ENCODE measurements at places on chromosomes 13 and 19.

- DNase-seq, result no peak
Observed at GRCh38 chr13:42741914-42742313, 39.5 kb upstream of the FAM216B start.

- DNase-seq, result no peak
Observed at GRCh38 chr19:9130965-9131364, 4.2 kb upstream of the OR7G3 start.

DNA sequence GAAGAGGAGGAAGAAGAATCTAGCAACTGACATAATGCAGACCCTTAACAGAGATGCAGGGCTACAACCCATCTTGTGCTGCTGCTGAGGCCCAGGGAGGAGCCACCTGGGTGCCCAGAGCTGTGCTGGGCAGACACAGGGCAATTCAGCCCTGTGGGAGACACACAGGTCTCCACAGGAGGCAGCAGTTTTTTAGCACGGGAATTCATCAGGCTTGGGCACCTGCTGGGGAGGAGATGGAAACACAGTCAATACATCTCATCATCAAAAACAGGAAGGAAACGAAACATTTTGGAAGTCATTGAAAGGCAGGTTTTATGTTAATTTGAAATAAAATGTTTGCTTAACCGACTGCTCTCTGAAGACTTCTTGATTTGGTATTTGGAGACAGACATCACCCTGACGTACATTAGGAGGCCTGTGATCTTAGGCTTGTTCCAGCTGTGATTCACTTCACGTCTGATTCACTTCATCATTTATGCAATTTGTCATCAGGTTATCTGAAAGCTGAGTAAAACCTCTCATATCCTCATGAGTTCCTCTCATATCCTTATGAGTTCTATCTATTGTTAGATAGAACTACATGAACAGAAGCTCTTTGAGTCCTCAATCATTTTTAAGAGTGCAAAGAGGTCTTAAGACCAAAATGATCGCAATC, 77.4 kb downstream of the CYSLTR2 start:
- peak; percentile 20 for DNase-seq

GRCh38 chr19:821231-821824, 427 bp downstream of the PLPPR3 start:
- no peak for DNase-seq

- no peak for DNase-seq
Observed at GRCh38 chr13:25300861-25301346, 521 bp upstream of the NUP58 start.

DNA sequence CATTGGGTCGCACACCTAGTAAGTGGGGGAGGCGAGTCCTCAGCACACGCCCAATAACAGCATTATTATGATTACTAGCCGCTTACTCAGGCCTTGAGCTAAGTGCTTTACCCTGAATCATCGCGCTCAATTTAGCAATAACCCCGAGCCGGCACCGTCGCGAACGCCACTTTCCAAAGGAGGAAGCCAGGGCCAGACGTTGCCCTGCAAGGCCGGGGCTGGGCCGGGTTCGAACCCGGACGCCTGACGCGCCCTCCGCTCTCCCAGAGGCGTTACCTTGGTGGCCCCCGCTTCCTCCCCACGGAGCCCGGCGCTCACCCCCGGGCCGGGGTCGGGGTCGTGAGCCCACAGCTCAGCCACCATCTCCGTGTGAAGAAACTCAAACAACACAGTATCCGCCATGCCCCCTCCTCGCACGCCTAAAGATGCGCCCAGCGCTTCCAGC, at the start of gene TRAPPC6A:
TRAPPC6A (minus strand) TSS at position 421 of the 445 bp plus-strand sequence; CDS start at position 402, 19 bp downstream.
- peak; percentile 31 for DNase-seq

- no peak for DNase-seq
Observed at GRCh38 chr13:103799028-103799427, 732.8 kb upstream of the SLC10A2 start.

GRCh38 chr13:50760751-50761150, 82.7 kb downstream of the DLEU7 start:
- DNase-seq, result peak; percentile 19

- no peak for DNase-seq
Observed at GRCh38 chr13:49711218-49711863, 20.1 kb upstream of the EBPL start.

DNA sequence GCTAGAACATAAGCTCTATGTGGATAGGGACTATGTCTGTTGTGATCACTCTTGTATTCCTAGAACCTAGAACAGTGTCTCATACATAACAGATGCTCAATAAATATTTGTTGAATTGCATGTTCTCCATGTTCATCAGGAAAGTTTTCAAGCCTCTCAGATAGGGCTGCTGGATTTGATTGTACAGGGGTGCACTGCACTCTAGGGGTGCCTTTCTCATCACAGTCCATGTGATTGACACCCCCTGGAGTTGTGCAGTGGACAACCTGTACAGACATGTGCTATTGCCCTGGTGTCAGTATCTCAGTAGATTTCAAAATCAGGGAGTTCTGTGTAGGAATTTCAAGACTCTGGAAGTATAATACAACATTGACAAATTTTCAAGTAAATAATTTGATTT, 58.9 kb downstream of the MBNL2 start:
- DNase-seq, result no peak

DNA sequence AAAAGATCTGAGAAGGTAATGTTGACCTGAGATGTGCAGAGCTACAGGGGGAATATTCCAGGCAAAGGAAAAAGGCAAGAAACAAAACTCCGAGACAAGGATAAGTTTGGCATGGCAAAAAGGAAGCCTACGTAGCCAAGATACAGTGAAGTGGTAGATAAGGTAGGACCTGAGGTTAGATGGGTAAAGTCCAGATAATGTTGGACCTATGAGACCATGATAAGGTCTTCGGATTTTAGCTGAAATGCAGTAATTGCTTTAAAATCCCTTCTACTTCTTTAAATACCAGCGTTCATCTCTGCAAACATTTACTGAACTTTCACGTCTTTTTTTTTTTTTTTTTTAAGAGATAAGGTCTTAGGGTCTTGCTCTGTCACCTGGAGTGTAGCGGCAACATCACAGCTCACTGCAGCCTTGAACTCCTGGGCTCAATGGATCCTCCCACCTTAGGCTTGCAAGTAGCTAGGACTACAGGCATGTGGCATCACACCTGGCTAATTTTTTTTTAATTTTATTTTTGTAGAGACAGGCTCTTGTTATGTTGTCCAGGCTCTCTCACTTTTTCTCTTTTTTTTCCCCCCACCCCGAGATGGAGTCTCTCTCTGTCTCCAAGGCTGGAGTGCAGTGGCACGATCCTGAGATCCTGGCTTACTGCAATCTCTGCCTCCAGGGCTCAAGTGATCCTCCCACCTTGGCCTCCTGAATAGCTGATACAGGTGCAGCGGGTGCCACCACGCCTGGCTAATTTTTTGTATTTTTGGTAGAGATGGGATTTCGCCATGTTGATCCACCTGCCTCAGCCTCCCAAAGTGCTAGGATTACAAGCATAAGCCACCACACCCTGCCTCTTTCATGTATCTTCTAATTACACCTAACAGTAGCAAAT, 4.2 kb upstream of the WBP4 start:
- no peak for DNase-seq

- DNase-seq, result peak; percentile 94
Observed at GRCh38 chr19:48634424-48635262, 2.5 kb downstream of the DBP start.

DNA sequence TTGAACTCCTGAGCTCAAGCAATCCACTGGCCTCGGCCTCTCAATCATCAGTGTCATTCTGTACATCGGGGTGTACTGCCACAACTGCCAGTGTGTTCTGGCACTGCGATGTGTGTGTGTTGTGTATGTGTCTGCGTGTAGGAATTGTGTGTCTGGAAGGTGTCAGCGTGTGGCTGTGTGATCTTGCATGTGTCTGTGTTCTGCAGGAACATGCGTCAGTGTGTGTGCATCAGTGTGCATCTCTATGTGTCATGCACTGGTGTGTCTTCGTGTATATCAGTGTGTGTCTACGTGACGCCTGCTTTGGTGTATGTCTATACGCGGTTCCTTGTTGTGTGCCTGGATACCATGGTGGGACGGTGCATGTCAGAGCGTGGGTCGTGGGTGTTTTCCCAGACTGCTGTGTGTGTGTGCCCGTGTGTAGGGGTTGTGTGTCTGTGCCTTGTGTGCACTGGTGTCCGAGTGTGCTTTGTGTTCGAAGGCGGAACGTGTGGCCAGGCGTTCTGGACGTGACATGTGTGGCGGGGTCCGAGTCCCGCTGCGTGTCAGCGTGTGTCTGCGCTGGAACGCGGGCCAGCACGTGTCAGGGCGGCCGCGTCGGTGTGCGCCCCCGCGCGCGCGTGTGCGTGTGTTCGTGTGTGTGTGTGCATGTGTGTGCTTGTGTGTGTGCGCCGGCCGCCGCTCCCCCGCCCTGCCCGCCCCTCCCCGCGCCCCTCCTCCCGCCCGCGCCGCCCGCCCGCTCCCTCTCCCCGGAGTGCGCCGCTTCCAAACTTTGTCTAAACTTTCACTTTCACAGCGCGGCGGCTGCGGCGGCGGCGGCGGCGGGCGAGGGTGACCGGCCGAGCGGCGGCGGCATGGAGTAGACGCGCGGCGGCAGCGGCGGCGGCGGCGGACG, at the start of gene NFIX:
NFIX (plus strand) TSS at position 775 of the 895 bp plus-strand sequence. CDS start 363 bp downstream, outside the sequence.
- peak; percentile 16 for DNase-seq

DNA sequence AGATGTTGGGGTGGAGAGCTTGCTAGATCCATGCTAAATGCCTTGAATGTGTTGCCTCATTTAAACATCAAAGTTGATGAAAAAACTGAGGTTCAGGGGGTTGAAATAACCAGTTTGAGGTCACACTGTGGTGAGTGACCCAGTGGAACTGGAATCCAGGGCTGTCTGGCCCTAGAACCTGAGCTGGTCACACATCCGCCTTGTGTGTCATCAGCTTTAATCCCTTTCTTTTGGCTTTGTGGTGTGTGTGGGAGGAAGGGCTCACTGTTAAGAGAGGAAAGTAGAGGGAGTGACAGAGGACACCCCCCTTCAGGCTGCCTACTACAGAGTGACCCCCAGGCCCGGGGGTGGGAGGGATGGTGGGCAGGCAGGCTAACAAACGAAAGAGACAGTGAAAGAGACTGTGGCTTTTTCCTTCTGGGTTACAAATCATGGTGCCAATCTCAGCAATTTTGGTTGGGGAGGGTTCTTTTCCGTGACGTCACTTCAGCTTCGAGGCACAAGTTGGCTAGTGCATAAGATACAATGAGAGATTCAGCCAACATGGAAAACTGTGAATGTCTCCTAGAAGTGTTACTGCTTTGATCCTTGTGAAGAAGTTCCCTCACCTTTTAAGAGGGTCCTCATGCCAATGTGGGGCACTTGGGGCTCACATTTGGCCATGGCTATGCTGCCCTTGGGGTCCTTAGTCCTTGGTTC, 164.9 kb downstream of the DLEU7 start:
- no peak for DNase-seq

DNA sequence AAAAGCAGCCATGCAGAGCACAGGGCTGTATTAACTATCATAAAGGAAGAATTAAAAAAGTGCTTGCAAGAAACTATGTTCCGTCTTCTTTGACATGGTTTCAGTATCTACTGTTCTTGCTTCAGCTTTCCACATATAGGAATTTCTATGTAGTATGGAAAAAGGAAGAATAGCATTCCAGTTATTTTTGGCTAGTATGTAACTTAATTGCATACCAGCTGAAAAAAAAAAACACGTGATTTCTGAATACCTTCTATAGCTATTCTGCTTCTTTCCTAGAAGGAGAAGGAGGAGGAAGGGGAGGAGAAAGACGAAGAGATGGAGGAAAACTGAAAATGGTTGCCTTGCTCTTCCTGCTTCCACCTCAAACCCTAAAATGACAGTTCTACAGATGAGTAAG, 619.0 kb downstream of the KCTD12 start:
- DNase-seq, result no peak

GRCh38 chr13:48942131-48942530, 33.6 kb upstream of the FNDC3A start:
- DNase-seq, result no peak

- no peak for DNase-seq
Observed at GRCh38 chr19:30743702-30744101, 371.5 kb downstream of the ZNF536 start.

- DNase-seq, result peak; percentile 85
Observed at GRCh38 chr19:14556662-14557188, 15.1 kb downstream of the NDUFB7 start.

GRCh38 chr13:107233541-107233940, 665.6 kb upstream of the ARGLU1 start:
- no peak for DNase-seq

- DNase-seq, result no peak
Observed at GRCh38 chr19:14030997-14031718, 404 bp upstream of the IL27RA start.

GRCh38 chr13:47256618-47257017, 359.8 kb upstream of the HTR2A start:
- DNase-seq, result no peak

DNA sequence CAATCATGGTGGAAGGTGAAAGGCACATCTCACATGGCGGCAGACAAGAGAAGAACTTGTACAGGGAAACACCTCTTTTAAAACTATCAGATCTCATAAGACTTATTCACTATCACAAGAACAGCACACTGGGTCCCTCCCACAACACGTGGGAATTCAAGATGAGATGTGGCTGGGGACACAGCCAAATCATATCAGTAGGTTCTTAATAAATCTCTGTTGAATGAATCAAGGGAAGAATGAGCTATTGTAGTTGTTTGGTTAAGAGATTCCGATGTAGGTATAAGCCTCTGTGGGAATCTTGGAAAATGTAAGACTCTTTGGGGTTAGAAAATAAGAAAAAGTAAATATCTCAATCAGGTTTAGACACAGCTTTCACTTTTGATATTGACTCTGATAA, 400.2 kb downstream of the KCNRG start:
- no peak for DNase-seq

DNA sequence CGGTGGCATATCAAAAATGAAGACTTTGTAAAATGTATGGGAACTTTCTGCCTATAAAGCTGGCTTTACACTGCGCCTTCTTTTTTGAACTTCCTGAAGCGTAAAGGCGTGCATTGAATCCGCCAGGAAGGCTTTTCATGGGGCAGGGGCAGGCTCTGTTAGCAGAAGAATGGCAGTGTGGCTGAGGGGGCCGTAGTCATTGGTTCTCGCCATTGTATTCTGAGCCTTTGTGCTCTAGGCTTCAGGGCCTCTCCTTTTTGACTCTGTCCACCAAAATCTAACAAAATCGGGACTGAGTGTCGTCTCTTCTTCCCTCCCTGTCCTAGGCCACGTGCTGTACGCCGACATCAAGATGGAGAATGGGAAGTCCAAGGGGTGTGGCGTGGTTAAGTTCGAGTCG, 14.1 kb downstream of the PRAM1 start:
- DNase-seq, result no peak

DNA sequence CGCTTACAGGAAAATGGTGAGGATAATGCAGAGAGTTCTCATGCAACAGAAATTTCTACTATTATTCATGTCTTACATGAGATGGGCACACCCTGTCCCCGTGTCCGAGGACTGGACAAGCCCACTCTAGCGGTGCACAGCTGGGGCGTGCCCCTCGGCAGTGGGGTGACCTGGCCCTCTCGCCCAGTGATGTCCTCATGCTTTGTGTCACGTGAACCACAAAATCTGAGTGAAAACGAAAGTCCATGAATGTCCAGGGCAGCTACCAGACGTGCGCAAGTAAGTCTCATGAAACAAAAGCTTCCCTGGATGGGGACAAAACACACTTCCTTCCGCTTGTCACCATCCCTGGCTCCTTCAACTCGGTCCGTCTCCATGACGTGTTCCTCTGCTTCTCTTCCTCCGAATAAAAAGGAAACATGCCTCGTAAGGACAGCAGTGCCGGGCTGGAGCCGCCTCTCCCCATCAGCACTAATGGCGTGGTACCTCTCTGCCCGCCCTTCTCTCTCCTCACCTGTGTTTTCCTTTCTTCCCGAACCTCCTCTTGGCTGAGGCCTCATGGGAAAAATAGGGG, 45.6 kb downstream of the ANKRD10 start:
- DNase-seq, result no peak
